ENCODE measurements at places on chromosomes 2 and 18.

- no peak for DNase-seq
Observed at GRCh38 chr2:196407675-196408264, 231.7 kb upstream of the CCDC150 start.

GRCh38 chr18:8424481-8424880 lies 184.8 kb upstream of the RAB12 start:
- no peak for DNase-seq

DNA sequence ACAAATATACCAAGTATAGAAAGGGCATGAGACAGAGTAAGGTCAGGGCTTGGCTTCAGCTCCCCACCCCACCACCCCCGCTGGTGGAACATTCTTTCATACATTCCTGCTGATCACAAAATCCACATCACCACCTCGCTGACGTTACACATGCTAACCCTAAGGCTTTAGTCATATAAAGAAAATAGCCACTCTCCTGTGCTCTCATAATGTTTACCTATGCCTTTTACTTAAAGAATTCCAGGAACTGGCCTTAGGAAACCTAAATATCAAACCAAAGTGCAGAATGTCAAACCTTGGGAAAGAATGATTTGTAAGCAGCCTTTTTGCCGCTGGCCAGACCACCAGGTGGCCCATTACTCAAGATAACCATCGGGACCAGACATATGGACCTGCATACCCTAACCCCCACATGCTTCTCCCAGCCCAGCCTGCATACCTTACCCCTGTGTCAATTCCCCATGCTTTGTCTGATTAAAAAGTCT lies 136.3 kb upstream of the SLC39A10 start:
- no peak for DNase-seq

- no peak for DNase-seq
Observed at GRCh38 chr2:24121066-24121465, 2.1 kb downstream of the PFN4 start.

GRCh38 chr2:105231232-105231619 lies 10.3 kb upstream of the GPR45 start:
- DNase-seq: no peak

DNA sequence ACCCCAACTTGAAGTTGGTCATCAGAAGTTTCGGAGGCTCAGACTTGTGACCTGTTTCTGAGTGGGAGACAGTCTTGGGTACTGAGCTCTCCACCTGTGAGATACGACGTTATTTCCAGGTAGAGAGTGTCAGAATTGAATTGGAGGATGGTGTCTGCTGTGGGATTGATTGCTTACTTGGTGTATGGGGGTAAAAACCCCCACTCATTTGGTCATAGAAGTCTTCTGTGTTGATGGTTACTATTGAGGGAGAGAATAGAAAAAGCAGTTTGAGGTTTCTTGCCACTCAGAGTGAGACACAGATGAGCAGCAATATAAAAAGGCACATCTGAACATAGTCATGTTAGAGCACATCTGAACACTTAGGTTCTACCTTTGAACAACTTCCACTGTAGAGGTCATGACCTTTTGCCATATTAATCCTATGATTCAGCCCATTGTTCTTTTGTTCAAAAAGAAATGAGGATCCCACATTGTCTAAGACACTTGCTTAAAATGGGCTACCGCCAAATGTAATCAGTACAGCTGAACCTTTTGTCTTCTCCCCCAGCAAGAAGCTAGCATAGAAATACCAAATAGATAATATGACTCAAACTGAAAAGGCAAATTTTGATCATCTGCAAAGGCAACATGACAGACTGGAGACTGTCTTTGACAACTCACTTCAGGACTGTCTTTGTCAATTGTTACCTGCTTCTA lies 73.3 kb downstream of the NAB1 start:
- no peak for DNase-seq

- no peak for DNase-seq
Observed at GRCh38 chr18:30679285-30679930, 363.1 kb downstream of the DSC3 start.

DNA sequence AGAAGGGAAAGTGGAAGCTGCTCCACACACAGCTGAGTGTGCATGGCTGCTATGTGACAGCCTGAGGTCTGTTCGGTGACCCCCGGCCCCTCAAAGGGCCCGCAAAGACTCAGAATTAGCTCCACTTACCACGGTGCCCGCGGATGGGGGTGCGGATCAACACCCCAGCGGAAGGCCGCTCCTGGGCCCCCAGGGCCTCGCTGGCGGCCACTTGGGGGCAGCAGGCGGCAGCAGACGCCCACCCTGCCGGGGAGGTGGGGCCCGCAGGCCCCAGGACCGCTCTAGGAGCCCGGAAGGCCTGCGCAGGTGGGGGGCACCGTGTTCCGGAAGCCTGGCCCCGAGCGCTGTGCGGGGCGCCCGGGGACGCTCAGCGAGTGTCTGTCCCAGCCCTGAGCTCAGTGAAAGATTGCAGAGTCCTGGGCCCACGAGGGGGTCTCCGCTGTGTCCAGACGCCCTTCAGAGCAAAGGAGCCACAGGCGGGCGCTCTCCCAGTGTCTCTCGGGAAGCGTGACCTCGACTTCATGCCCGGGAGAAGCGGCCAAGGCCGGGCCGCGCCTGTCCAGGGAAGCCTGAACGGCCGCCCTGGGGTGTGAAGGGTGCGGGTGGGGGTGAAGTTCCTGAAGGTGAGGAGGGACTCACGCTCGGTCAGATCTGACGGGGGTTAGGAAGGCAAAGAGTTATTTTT lies 118.7 kb downstream of the VAPA start:
- no peak for DNase-seq

DNA sequence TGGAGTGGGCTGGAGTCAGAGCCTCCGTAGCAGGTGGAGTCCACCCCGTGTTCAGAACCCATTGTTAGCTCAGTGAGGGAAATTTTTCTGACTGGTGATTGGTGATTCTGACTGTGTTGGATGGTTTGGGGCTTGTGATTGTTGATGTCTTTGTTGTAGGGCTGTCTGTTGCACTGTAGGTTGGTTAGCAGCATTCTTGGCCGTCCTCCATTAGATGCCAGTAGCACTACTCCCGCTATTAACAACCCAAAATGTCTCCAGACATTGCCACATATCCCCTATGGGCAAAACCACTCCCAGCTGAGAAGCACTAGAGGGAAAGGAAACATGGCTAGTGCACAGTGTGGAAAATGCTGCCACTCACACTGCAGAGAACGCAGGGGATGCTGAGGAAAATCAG lies 51.7 kb downstream of the ARMC9 start:
- no peak for DNase-seq

DNA sequence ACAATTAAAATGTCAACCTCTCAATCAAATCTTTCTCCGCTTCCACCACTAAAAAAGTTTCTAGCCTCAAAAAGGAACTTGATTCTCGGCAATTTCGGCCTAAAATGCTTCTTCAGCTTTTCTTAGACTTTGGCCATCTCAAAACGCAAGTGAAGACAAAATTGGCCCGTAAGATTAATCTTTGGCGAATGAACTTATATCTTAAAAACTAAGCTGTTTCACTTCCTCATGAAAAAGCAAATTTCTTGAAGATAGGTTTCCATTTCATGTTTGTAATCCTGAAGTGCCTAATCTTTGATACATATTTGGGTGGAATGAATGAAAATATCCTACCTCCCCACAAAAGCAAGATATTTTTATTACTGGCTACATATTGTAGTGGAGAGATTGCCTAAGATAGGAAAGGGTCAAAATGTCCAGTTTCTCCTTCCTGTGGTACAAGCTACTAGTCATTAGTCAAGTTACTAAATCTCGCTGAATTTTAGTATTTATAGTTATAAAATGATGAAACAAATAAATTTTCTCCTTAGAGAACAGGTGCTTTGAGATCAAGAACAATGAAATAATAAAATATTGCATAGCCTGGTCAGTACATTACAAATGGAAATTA lies 85.4 kb upstream of the ZEB2 start:
- DNase-seq: no peak

- no peak for DNase-seq
Observed at GRCh38 chr2:18514526-18515461, 45.7 kb downstream of the RDH14 start.

GRCh38 chr2:100581277-100581612 lies 18.5 kb downstream of the PDCL3 start:
- no peak for DNase-seq

DNA sequence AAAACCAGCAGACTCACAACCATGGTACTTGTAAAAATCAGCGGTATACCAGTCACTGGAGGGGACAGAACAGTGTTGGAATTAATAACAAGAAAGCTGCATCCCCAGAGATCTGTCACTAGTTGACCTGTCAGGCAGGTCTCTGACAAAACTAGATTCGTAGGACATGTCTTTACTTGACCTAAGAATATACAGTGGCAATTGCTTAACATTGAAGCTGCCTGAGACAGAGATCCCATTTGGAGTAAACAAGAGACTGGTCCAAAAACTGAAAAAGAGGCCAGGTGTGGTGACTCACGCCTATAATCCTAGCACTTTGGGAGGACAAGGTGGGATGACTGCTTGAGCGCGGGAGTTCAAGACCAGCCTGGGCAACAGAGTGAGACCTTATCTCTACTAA lies 7.2 kb upstream of the SS18 start:
- no peak for DNase-seq

DNA sequence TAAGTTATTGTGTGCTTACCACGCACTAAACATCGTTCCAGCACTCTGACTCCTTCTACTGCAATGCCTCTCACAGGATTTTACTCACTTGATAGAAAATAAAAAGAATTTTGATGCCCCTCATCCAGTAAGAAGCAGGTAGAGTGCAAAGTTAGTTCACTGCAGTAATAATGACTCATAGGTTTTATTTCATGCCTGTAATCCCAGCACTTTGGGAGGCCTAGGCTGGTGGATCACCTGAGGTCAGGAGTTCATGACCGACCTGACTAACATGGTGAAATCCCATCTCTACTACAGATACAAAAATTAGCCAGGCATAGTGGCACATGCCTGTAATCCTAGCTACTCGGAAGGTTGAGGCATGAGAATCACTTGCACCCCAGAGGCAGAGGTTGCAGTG lies 190.6 kb downstream of the RAD51AP2 start:
- DNase-seq: no peak

DNA sequence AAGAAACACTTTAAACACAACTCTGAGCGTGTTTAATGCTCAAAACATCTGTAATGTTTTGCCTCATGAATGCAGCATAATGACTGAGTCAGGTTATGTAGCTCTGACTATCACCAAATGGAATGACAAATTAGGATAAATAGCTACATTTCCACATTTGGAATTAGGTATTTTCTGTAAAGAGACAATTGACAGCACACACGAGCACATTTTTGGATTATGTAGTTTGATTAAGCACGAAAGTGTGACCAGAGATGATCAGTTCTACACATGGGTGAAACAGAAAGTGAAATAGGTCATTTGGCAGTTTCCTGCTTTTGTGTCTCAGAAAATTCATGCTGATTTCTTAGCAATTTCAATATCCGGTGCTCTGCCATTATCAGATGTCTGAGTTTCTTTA lies 29.0 kb downstream of the LPIN1 start:
- DNase-seq: no peak

DNA sequence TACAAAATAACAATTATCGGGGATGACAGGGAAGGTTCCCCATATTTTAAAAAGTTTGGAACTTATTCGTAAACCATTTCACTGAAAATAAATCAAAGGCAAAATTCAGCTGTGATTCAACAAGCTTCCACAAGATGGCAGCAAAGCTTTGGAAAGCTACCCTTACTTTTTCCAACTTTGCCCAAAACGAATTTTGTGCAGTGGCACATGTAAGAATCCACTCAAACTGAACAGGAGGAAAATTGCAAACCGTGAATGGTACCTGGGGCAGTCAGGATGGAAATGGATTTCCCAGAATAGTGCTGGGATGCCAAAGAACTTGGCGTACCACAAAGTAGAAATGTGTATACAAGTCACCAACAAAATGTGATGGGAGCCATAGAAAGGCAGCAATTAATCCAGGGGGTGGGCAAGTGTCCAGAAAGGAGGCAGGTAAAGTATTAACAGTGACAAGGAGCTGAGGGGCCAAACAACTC lies 10.7 kb downstream of the RPL31 start:
- no peak for DNase-seq

DNA sequence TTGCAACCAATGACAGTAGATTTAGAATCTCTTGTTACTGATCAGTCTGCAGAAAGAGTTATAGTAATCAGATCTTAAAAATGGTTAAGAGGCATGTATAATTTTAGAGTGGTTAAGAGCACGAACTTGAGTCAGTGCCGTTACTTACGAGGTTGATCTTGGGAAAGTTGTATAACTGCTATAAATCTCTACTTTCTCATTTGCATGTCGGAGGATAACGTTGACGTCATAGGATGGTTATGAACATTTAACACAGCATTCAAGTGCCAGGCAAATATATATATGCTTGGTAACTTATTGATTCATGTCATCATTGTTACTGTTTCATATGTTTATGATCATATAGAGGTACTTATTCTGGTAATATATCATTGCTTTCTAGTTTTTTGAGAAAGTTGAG lies 146.2 kb downstream of the ARHGAP28 start:
- no peak for DNase-seq

GRCh38 chr2:30984148-30984547 lies 154.1 kb downstream of the GALNT14 start:
- no peak for DNase-seq

- no peak for DNase-seq
Observed at GRCh38 chr2:36615222-36615621, 17.3 kb upstream of the FEZ2 start.

GRCh38 chr18:62847081-62847480 lies 131.7 kb downstream of the PHLPP1 start:
- no peak for DNase-seq

GRCh38 chr2:188974164-188974563 lies at the start of gene COL3A1:
Gene COL3A1 (plus strand): TSS chr2:188974373. CDS start chr2:188974490, 117 bp downstream.
- DNase-seq: no peak

DNA sequence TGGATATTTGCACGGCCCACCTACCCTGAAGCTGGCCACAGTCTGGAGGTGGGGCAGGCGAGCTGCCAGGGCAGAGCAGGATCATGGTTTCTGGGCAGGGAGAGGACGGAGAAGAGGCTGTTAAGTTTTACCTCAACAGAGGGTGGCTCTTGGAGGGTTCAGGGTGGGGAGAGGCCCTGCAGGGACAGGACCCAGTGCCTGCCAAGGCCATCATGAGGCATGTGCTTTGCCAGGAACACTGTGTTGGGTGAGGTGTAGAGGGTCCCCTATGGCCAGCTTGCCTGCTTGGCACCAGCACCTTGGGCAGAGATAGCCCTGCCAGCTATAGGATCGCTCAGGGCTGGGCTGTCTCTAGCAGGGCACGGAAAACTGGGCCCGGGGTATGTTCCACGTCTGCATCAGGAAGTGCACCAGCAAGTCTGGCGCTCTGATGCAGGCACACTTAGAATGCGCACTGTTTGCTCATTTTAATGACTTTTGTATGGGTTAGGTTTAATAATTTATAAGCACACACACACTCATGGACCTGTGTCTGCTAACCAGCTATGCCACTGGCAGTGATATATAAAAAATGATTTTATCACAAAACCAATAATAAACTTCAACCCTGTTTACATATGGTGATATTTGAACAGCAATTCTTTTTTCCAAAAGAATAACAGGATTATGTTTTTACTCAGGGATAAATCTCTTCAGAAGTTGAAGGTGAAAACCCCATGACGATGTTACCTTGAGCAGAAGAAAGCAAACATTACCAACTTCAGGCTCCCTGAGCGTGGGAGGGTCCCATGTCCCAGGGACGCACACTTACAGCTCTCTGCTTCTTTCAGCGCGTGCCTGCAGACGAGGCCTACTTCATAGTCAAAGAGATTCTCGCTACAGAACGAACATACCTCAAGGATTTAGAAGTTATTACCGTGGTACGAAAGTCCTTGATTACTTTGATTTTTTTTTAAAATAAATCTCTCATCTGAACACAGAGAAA lies 46.4 kb downstream of the STK25 start:
- no peak for DNase-seq
